ENCODE measurements at places on chromosomes 1 and 21. TPM values are rescaled to one million over a fixed set of nuclear protein-coding genes. Genes with fewer than 3 reads are reported as not detected.
A peak's percentile ranks its signal among the peaks of the same experiment; 100 is the strongest.

- no peak for DNase-seq
These were observed 171.6 kb upstream of the C1orf174 start for GRCh38 chr1:4071653-4072052.

DNA sequence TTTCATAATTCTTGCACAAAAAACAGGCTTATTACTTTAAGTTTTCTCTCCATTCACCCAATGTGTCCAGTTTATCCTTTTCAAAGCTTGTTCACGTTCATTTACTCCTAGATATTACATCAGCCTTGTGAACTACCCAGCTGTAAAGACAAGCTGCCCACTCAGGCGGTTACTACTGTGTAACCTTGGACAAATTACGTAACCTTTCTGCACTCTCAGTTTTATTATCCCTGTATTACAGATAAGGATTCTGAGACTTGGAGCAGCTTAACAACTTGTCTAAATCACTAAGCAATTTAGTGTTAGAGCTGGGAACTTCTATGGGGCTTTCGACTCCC, 20.5 kb upstream of the LPAR3 start:
- DNase-seq, result no peak

- DNase-seq, result no peak
These were observed 73.9 kb downstream of the ACTL8 start for GRCh38 chr1:17828991-17829390.

- DNase-seq, result peak; percentile 57
These were observed 177.6 kb upstream of the OLFM3 start for GRCh38 chr1:102174259-102174863.

GRCh38 chr1:156100205-156100995, 14.1 kb upstream of the LMNA start:
- DNase-seq, result no peak

- DNase-seq, result no peak
These were observed 53.2 kb downstream of the LACTBL1 start for GRCh38 chr1:22919341-22920025.

The TRABD2B gene
- total RNA-seq, result 10.8 TPM

- DNase-seq, result no peak
These were observed 2.1 kb downstream of the TMEM39B start for GRCh38 chr1:32074841-32075240.

The PDPN gene
- total RNA-seq, result 135 TPM

The TMEM200B gene
- 19.1 TPM for total RNA-seq

GRCh38 chr1:240426051-240426450, 185.9 kb downstream of the GREM2 start:
- no peak for DNase-seq

- DNase-seq, result no peak
These were observed 1.1 kb downstream of the EFNA3 start for GRCh38 chr1:155079487-155080311.

- no peak for DNase-seq
These were observed 320.2 kb downstream of the TM2D1 start for GRCh38 chr1:61404597-61405376.

GRCh38 chr1:39133340-39133684, 71.2 kb upstream of the MACF1 start:
- no peak for DNase-seq

The KCNJ9 gene
- total RNA-seq, result not detected

DNA sequence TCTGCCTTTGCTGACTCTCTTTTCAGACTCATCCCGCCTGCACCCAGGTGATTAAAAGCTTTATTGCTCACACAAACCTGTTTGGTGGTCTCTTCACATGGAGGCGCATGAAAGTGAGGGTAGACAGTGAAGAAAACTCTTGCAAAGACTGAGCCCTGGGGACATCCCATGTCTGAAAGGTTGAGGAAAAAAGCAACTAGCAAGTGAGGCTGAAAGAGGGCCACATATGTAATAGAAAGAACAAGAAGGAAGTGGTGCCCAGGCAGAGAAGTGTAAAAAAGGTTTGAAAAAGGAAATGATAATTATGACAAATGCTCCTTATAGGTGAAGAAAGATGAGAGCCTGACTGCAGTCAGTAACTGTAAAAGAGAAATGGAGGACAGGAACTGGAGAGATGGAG, 115.9 kb upstream of the NEK7 start:
- DNase-seq, result no peak

The CD101 gene
- 1.3 TPM for total RNA-seq

DNA sequence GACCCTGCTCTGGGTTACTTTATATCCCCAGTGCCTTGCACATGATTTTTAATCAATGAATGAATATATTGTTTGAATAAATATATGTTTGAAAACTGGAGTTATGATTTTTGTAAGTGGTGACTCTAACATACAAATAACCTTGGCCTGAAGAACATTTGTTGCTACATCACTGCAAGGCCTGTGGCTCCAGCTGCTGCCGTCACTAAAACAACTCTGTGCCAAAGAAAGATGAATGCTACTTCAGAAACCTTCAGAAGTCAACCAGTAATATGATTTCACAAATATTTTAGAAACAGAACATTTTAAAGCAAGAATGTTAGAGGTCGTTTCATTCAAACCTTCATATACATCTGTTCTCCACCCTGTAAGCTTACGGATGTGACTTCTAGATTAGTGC, 60.6 kb upstream of the SEC16B start:
- DNase-seq, result no peak

The TNFRSF1B gene
- 2.1 TPM for total RNA-seq

- DNase-seq, result no peak
These were observed 272.3 kb upstream of the ST6GALNAC5 start for GRCh38 chr1:76595024-76595423.

DNA sequence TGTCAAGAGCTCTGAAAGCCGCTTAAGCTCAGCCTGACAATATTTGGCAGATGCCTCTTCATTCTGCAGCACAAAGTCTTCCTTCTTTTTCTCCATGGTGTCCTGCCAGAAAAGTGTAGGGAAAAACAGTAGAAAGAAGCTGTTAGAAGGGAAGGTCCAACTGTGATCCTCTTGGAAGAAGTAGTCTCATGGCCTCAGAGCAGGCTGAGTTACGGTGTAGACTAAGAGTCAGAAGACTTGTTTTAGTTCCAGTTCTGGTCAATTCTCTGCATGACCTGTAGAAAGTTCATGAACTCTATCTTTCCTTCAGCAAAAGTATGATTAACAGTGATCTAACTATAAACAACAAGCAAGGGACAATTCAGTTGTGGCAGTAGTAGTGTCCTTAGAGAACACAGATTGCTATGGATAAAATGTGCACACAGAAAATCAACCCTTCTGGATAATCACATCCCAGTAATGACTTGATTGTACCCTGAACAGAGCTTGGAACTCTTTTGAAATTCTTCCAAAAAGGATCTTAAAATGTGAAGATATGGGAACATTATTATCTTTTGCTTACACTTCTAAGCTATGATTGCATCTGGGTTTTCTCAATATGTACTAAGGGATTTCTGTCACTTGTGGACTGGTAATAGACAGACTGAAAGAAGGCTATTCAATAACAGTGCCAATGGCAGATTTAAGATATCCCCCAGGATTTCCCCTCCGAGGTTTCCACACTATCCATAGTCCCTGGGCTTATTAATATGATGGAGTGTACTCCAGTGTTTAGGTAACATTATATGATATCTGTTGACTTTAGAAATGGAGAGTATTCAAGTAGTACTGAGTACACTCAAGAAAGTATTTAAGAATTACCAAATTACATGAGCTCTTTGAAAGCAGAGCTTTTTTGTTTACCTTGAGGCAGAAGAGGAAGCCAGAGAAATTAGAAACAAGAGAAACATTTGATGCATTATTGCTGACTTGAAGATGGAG, 22.1 kb upstream of the GBP2 start:
- no peak for DNase-seq

- peak; percentile 84 for DNase-seq
These were observed 9.2 kb upstream of the TTC22 start for GRCh38 chr1:54810153-54810942.

- DNase-seq, result no peak
These were observed 80.6 kb upstream of the HMCN1 start for GRCh38 chr1:185653615-185654014.

All from WTC11 (cell line).